ENCODE measurements at places on chromosomes 6 and 20.

DNA sequence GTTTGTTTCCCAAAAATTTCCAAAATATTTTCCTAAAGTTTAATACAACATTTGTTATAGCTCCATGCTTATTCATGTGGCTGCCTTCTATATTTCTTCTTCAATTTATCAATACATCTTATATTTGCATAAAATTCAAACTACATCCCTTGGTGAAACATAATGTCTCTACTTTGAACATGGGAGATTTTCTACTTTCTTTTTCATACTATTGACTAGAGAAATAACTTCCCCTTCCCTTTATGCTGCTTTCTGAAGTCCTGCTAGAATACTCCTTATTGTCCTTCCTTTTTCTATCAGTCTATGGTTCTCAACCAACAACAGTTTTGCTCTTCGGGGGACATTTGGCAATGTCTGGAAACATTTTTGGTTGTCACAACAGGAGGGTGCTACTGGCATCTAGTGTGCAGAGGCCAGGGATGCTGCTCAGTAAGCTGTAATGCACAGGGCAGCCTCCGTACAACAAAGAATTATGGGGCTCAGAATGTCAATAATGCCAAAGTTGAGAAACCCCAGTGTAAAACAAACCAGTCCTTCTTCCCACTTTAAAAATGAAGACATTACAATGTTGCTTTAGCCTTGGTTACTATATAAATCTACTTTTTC is 29.9 kb downstream of the MKKS start:
- DNase-seq: no peak

DNA sequence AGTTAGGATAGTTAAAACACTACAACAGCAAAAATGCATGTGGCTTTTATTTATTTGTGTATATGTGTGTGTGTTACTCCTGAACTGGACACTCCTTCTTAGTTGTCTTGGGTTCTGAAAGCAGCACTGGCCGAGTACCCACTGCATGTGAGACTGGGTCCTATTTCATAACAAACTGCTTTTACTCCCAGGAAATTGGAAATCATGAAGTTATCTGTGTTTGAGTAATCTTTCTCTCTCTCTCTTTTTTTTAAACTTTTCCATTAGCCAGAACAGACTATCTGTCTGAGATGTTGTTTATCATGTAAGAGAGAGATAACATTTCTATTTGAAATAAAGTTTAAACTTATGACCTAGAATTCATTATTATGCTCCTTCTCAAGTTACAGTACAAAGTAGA is 110.4 kb downstream of the LIN28B start:
- no peak for DNase-seq

DNA sequence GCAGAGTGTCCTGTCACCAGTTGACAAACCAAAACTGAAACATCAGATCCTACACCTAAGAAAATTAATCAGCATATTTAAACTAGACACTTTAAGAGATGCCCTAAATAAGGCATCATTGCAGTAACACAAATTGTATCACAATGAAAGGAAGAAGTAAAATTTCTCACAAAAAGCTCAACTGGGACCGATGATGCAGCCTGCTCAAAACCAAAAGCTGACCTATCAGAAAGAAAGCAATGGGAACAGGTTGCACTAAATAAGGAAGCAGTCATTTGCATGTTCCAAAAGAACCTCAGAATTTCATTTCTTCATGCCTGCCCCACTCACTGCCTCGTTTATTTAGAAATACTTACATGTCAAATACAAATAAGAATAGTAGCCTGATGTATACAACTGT is 12.1 kb downstream of the HIVEP2 start:
- no peak for DNase-seq

- DNase-seq: no peak
Observed at GRCh38 chr20:37917461-37917860, 14.5 kb downstream of the VSTM2L start.

- DNase-seq: no peak
Observed at GRCh38 chr6:163422550-163422949, 8.0 kb downstream of the QKI start.

DNA sequence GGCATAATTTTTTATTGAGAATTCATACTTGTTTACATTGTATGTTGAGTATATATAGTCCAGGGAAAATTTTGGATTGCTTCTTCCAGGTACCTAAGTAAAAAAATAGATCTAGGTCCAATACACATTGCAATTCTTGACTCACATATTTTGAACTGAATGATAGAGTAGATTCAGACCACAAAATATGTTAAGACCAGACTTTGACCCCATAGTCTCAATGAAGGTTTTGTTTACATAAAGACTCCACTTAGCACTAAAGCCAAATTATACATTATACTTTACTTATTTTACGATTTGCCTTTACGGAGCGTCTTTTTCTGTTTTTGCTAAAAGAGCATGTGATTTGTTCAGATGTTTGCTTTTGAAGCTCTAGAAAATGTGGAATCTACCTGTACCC is 144.1 kb upstream of the PTCHD4 start:
- no peak for DNase-seq

- DNase-seq: no peak
Observed at GRCh38 chr6:131336596-131336995, 201.3 kb downstream of the AKAP7 start.

DNA sequence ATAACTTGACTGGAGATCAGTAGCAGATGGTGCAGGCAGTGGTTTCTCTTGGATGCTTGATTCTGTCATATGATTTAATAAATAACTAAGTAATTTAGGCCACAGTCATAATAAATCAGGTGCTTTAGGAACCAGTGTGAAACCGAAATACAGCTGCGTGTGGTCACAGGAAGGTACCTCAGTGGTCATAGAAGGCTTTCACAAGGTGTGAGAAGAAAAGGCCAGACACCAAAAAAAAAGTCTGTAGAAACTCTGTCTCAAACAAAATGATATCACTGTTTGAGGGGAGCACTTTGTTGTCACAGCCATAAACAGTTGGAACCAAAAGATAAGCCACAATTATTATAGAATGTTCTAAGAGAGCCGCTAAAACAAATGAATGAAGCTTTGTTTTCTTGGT is 56.5 kb downstream of the ARMC2 start:
- no peak for DNase-seq

- no peak for DNase-seq
Observed at GRCh38 chr20:47990507-47991150, 205.3 kb upstream of the SULF2 start.

GRCh38 chr6:42909835-42910234 is 6.0 kb upstream of the PTCRA start:
- no peak for DNase-seq

GRCh38 chr20:32780749-32781655 is 18.8 kb downstream of the DNMT3B start:
- DNase-seq: no peak

All from hematopoietic multipotent progenitor cell treated with erythropoietin and hydrocortisone succinate and interleukin-3 and kit ligand, for 17 days (in vitro differentiated cells).